ENCODE measurements at places on chromosomes 2 and 18. TPM values are rescaled to one million over a fixed set of nuclear protein-coding genes. Genes with fewer than 3 reads are reported as not detected.
A peak's percentile ranks its signal among the peaks of the same experiment; 100 is the strongest.

GRCh38 chr2:238322001-238322411 lies 1.7 kb downstream of the TRAF3IP1 start:
- DNase-seq, result no peak

DNA sequence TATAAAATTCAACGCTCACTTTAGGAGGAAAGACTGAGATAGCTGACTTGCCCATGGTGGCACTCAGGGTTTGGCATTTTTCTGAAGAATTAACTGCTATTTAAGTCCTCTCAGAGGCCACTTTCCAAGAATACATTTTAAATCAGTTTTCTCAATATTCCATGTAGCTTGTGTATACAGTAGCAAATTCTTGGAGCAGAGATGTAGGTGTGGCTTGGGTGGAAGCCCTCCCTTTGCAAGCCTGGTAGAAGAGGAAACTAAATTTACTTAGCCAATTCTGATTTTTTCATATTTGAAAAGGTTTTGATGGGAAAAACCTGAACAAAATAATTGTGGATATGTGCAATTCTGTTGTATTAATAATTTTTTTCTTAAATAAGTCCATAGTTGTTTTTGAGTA lies 14.0 kb upstream of the ITGAV start:
- DNase-seq, result no peak

GRCh38 chr2:75833386-75833785 lies 122.7 kb upstream of the GCFC2 start:
- no peak for DNase-seq

- DNase-seq, result no peak
Observed at GRCh38 chr18:58314284-58314683, 270.3 kb downstream of the NEDD4L start.

- DNase-seq, result peak; percentile 30
Observed at GRCh38 chr2:50143822-50144575, 887.9 kb downstream of the NRXN1 start.

- no peak for DNase-seq
Observed at GRCh38 chr2:103268841-103269498, 507.1 kb downstream of the TMEM182 start.

DNA sequence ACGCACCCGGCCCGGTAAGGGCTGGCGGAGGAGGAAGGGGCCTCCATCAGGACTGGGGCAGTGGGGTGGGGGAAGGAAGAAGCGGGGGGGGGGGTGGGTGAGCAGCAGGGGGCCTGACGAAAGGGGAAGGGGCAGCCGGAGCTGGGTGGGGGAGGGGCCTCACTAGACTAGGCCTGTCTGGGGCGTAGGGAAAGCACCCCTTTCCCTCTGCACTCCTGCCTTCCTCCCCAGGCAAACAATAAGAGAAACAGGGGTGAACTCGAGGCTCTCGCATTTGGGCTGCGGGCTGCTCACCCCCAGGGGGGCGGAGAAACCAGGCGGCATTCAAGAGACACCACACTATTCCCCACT lies 82.7 kb upstream of the POMC start:
- DNase-seq, result peak; percentile 33

DNA sequence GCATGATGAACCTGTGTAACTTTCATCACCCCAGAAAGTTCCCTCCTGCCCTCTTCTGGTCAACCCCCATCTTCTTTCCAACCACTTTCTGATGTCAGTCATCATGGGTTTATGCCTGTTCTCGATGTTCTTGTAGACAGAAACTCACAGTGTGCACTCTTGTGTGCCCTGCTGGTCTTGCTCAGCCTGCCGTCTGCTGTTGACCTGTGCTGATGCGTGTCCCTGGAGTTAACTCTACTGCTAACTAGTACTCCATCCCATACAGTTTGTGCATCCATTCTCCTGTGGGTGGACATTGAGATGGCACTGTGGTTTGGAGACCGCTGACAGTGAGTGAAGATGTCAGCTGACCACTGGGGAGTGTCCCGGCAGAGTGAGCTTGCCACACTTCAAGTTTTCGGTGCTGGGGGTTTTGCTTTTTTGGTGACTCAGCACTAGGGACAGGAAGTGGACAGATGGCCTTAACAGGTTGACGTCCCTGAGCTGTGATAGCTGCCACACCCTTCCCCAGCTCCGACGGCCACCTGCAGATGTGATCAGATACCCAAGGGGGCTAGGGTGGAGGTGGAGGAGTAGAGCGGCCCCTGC lies 14.8 kb downstream of the KLHL29 start:
- DNase-seq, result no peak

- DNase-seq, result peak; percentile 75
Observed at GRCh38 chr18:58687871-58688308, 16.6 kb downstream of the MALT1 start.

DNA sequence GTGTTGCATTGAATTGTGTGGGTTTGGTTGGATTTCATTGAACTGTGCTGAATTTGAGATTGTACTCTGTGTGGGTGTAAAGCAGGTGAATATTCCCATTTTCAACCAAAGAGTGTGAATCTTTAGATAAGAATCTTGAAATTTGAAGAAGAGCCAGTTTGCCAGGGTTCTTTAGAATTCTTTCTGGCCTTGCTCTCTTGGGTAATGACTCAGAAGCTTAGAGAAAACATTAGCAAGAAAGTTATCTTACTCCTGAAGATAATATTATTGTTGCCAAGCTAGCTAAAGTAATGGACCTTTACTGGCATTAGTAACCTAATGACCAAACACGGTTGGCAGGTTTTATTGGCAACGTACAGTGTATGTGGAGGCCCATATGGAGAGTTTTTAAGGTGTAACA lies 46.4 kb upstream of the SIX3 start:
- DNase-seq, result no peak

DNA sequence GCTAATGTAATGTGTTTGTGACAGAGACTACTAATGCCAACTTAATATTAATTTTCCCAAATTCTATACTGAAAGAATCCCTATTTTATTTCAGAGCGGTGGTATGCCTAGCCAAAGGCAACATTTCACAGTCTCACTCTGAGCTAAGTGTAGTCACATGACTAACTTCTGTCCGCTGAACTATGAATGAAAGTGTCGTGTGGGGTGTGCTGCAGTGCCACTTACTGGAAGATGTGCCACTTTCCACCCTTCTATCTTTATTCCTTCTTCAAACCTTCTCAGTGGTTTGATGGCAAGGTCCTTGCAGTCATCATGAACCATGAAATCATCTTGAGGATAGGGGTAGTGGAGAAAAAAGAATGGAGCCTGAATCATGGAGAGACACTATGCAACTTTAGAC lies 47.3 kb upstream of the C1D start:
- DNase-seq, result no peak

DNA sequence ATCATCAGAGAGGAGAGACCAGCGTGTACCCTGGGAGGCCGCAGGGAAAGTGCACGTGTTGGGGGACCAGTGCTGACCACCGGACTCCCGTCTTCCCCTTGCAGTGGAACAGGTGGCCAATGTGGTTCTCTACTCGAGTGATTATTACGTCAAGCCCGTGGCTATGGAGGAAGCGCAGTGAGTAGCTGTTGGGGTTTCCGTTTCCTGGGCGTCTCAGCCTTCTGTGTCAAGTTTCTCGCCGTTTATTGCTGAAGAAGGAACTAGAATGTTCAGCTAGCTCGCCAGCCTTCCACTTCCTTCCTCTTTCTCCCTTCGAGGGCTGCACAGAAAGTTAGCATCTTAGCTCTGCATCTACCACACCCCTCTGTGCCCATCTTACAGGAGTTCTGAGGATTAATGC lies 22.8 kb upstream of the DGKD start:
- peak; percentile 92 for DNase-seq

DNA sequence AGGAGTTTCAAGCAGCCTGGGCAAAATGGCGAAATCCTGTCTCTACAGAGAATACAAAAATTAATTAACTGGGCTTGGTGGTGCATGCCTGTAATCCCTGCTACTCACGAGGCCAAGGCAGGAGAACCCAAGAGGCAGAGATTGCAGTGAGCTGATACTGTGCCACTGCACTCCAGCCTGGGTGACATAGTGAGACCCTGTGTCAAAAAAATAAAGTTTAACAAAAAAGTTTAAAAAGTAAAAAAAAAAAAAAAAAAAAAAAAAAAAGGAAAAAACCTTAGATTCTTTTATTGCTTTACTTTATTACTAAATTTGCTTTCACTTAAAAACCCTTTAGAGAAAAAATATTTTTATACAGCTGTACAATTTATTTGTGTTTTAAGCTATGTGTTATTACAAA lies 10.7 kb downstream of the CREB1 start:
- no peak for DNase-seq

The ALLC gene
- total RNA-seq, result not detected

The RTP5 gene
- not detected for total RNA-seq

The DIS3L2 gene
- 32.2 TPM for total RNA-seq

The FIGN gene
- total RNA-seq, result not detected

The EMX1 gene
- not detected for total RNA-seq
